ENCODE measurements at places on chromosomes 3 and 15.

DNA sequence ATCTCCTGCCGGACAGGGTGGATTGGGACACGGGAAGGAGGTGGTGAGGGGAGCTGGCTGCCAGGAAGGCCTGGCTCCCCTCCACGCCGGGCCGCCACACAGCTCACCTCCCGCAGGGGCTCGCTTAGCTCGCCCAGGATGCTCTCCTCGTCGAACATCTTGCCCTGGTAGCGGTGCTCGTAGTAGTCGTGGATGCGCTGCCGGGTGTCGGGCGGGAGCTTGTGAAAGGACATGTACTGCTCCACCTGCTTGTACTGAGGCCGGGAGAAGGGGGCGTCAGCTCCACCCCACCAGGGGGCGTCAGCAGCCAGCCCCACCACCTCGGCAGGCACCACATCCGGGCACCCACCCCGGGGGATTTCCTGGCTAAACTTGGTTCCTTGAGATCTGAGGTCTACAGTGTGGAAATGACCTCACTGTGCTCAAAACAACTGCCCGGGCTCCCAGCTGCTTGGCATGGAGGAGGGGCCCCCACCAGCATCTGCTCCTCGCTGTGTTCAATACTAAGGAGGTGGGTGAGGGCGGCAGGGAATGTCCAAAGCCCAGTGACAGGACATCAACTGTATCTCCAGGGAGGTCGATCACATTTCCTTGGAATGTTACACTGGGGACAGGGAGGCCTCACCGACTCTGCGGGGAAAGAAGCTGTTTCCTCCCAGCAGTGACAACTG is 43.4 kb downstream of the HCN4 start:
- DNase-seq: no peak

GRCh38 chr3:111904376-111905241 is 45.5 kb downstream of the PHLDB2 start:
- DNase-seq: no peak

DNA sequence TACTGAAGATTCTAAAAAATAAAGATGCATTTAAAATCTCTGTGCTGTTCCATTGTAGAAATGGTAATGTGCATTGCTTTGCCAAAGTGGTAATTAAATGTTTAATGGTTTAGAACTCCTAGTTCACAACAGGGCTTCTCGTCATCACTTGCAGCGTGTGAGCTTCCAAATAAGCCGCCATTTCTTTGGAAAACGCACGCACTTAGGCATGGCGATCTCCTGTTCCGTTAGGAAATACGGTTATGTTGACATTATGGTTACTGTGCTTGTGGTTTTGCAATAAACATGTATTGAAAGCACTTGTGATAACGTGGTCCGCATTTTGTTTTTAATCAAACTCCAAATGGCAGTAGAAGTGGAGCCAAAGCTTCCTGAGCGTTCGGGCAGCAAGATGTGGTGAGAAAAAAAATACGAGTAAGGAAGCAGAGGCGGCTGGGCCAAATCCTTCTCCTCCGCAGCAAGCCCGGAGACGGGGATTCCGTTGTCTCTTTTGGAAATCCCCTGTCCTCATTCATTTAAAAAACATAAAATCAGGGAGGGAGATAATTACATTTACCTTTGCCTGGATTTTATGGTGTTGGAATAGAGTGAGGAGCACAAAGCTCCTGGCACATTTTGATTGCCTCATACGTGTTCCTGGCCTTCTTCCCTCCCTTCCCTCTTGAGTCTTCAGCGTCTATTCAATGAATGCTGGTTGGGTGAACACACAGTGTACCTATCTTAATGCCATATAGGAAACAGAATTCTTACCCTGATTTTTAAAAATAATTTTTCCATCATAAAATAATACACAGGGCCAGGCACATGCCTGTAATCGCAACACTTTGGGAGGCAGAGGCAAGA is 97.5 kb downstream of the SLC49A4 start:
- DNase-seq: no peak

GRCh38 chr3:58250093-58250707 is 12.6 kb downstream of the ABHD6 start:
- no peak for DNase-seq

- no peak for DNase-seq
These were observed 822 bp upstream of the FBN1 start for GRCh38 chr15:48646331-48646730.

- peak; percentile 68 for DNase-seq
These were observed at the start of gene AGTR1 for GRCh38 chr3:148697306-148698189. Gene AGTR1 (plus strand): TSS chr3:148697903. CDS start chr3:148741036, 43,133 bp downstream.

- no peak for DNase-seq
These were observed 6.5 kb downstream of the SEC22C start for GRCh38 chr3:42575137-42575741.

GRCh38 chr15:69729167-69729748 is 276.6 kb downstream of the RPLP1 start:
- DNase-seq: peak; percentile 30

- DNase-seq: no peak
These were observed 41.8 kb upstream of the MAPKBP1 start for GRCh38 chr15:41732483-41732882.

GRCh38 chr3:190502946-190503345 is 10.9 kb upstream of the IL1RAP start:
- no peak for DNase-seq

DNA sequence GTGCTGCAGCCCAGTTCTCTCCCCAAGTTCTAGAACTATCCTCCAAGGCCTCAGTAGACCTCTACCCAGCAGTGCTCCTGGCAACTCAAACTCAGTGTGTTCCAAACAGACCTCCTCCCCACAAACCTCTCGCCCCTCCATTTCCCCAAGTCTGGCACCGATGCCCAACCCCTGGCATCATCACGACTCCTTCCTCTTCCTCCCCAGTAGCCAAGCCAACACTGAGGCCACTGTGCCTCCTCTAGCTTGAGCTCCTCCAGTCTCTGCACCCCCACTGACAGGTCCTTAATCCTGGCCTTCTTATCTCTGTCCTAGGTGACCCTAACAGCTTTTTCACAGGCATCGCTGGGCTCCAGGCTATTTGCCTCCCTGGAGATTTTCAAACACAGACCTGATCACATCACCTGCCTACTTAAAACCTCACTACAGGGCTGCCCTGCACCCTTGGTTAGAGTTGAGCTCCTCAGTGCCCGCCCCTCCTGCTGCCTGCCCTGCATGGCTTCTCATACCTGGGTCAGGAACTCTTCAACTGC is 6.8 kb downstream of the ARPIN start:
- DNase-seq: no peak

GRCh38 chr3:116198087-116198486 is 247.2 kb downstream of the LSAMP start:
- no peak for DNase-seq

- no peak for DNase-seq
These were observed 288.2 kb downstream of the TBL1XR1 start for GRCh38 chr3:176909044-176909443.

GRCh38 chr3:71901645-71902044 is 116.7 kb upstream of the PROK2 start:
- no peak for DNase-seq

GRCh38 chr3:34377961-34378360 is 579.5 kb downstream of the PDCD6IP start:
- no peak for DNase-seq

DNA sequence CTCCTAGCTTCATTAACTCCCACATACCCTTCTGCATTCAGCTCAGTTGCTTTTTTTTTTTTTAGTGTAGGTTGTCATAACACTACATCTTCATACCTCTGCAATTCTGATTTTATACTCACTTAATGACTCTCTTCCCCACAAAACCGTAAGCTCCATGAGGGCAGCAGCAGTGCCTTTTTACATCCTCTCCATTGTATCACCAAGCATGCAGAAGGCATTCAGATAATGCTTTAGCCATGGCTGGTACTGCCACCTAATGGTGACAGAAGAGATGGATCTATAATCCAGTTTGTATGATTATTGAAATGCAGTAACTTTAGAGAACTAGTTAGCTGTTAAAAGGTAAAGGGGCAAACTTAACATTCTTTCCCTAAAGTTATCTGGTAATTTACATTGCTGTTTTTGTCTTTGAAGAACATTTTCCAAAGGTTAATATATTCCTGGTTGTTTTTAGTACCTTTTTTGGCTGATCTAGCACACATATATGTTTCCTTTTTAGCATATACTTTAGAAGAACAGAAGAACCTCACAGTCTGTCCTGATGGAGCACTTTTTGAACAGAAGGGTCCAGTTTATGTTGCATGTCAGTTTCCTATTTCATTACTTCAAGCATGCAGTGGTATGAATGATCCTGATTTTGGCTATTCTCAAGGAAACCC is 36.8 kb downstream of the ATP1B3 start:
- no peak for DNase-seq

GRCh38 chr3:32432711-32433530 is 41.3 kb downstream of the CMTM7 start:
- no peak for DNase-seq

Measured in ovary (tissue), 10 donors.